Retina (tissue), 1 donor: ENCODE measurements at places on chromosomes 13 and 19.

- DNase-seq: no peak
Measured at GRCh38 chr13:25192052-25192451, 20.0 kb upstream of the AMER2 start.

DNA sequence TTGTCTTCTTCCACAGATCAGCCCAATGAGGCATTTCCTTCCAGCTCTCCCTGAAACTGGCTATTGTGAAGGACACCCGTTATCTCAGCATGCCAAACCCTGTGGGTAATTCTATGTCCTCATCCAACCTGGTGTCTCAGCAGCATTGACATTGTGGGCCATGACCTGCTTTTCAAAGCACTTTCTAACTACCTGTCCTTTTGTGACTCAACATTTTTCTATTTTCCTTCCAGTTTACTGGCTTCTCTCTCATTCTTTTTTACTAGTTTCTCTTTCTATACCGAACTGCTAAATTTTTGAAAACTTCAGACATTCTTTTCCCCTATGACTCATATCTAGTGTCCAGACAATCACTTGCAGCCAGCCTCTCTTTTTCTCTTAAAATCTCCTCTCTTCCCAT lies 136.4 kb upstream of the HTR2A start:
- DNase-seq: no peak

GRCh38 chr13:43411741-43412140 lies 375.0 kb downstream of the ENOX1 start:
- no peak for DNase-seq

- DNase-seq: no peak
Measured at GRCh38 chr13:51202477-51203046, 19.6 kb upstream of the FAM124A start.

DNA sequence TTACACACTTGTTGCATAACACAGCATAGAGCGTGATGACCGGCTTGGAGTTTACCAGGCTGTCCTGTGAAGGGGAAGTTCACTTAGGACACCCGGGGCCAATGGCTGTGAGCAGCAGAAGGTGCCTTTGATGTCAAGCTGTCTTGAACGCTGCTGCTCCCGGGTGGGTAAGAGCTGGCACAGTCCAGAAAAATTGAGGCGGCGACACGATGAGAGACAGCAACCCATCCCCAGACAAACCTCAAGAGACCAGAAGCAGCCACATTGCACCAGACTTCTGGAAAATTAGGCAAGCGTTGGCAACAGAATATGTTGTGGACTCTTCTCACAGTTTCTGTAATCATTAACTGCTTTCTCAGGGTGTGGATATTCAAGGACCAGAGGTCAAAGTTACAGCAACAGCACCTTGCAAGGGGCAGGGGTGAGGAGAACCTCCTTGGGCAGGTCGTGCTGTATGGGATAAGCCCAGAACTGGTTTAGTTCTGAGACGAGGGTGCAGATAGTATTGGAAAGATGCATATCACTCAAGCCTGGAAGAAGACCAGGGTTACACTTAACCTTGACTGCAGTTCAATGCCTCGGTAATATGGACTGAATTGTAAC lies 10.1 kb downstream of the NFILZ start:
- no peak for DNase-seq

DNA sequence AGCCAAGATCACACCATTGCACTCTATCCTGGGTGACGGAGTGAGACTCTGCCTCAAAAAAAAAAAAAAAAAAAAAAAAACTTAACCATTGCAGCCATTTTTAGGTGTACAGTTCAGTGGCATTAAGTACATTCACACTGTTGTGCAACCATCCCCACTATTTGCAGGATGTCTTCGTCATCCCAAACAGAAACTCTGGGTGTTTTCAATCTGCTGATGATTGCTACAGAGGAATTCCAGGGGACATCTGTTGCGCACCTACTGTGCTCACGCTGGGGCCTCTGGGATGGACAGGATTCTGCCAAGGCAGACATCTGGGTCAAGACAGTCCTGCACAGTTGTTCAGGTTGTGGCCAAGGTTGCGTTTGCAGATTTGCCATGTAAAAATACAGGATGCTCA lies 2.4 kb upstream of the APOC4 start:
- no peak for DNase-seq
